ENCODE measurements at places on chromosomes 7 and 10. TPM values are rescaled to one million over a fixed set of nuclear protein-coding genes. Genes with fewer than 3 reads are reported as not detected.

- H3K36me3 ChIP-seq = no peaks in the 10 kb centered on the region
- no peaks in the 10 kb centered on the region for H3K27me3 ChIP-seq
- H3K27ac ChIP-seq = no peak overlapping the region
- peak; percentile 20 for DNase-seq
- H3K4me1 ChIP-seq = no peaks in the 10 kb centered on the region
These were observed 100.2 kb downstream of the COL13A1 start for GRCh38 chr10:69901628-69902505.

GRCh38 chr10:63375458-63375857 lies 90.3 kb downstream of the JMJD1C start:
- H3K4me3 ChIP-seq = no peak overlapping the region
- no peaks in the 10 kb centered on the region for H3K27me3 ChIP-seq
- H3K36me3 ChIP-seq = peaks cover 6% of the 10 kb centered on the region
- H3K4me1 ChIP-seq = peaks cover 6% of the 10 kb centered on the region
- no peak overlapping the region for H3K27ac ChIP-seq

DNA sequence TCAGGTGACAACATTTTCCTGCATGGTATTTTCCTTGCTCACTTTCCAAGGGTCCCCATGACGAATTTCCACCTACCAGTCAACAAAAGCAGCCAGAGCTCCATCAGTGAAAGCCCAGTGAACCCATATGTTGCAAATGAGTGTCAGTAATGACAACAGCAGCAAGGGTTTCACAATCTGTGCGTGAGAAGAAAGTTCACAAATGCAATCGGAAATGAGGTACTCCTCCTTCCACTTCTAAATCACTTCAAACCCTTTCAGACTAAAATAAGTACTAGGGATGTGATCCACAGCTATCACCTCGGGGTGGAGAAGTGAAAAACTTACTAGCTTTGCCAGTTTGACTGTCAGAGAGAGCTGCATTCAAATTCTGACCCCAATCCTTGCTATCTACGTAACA lies 55.6 kb upstream of the BET1 start:
- DNase-seq = peak; percentile 77
- H3K27ac ChIP-seq = no peak overlapping the region
- H3K4me1 ChIP-seq = peaks cover 20% of the 10 kb centered on the region
- H3K4me3 ChIP-seq = no peak overlapping the region

Gene OR6B1
- not detected for total RNA-seq

Gene TCAF1
- 90.8 TPM for total RNA-seq

Gene TFEC
- 1.8 TPM for total RNA-seq

All from astrocyte (in vitro differentiated cells and primary cell).